Stimulated activated naive CD4-positive, alpha-beta T cell treated with Interleukin-2 at 50 U/mL for 16 hours (primary cell): ENCODE measurements at places on chromosomes 7 and 10.

- no peak for DNase-seq
Observed at GRCh38 chr7:16904076-16904475, 22.3 kb upstream of the AGR3 start.

DNA sequence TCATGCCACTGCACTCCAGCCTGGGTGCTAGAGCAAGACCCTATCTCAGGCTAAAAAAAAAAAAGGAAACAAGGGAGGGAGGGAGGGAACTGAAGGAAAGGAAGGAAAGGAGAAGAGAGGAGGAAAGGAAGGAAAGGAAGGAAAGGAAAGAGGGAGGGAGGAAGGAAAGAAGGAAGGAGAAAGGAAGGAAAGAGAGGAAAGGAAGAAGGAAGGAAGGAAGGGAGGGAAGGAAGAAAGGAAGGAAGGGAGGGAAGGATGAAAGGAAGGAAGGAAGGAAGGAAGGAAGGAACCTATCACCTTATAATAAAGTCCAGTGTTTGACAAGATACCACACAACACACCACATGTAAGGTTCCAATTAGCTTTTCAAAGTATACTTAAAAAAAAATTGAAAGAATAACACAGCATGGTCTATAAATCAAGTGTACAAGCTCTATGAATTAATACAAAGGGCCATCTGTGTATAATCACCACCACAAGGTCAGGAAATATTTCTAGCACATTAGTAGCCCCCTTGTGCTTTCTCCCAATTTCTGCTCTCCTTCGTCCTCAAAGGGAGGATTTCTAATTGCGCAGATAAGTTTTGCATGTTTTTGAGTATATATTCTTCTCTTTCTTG lies 26.4 kb downstream of the RNF216 start:
- no peak for DNase-seq

DNA sequence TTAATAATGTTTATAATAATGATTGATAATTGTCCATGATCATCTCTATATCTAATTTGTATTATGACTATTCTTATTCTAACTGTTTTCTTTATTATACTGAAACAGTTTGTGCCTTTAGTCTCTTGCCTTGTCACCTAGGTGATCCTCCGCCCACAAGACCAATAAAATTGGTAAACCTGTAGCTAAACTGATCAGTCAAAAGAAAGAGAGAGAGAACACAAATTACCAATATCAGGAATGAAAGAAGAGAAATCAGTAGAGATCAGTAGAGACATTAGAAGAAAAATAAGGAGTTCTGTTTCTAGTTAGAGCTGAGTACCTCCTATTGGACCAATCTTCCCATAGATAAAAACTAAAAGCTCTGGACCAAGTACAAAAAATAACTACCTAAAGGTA lies 6.1 kb upstream of the COA1 start:
- peak; percentile 1 for DNase-seq

DNA sequence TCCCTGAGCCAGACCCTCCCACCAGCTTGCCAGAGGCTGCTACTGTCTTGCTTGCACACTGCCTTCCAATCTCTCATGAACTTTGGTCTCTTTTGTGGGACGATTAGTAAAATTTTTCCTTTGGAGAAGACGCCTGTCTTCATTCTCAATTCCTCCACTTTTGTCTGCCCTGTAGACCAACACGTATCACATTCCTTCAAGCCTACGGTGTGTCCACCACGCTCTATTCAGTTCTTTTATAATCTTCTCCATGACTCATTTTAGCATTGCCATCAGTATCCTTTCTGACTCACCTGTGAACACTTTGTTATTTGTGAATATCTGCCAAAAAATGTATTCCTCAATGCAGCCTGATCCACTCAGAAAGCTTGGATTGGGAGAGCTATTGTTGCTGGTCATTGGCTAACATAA lies 1.4 kb downstream of the GIMAP5 start:
- DNase-seq, result no peak

GRCh38 chr7:97858221-97858620 lies 14.0 kb downstream of the ASNS start:
- DNase-seq, result no peak

DNA sequence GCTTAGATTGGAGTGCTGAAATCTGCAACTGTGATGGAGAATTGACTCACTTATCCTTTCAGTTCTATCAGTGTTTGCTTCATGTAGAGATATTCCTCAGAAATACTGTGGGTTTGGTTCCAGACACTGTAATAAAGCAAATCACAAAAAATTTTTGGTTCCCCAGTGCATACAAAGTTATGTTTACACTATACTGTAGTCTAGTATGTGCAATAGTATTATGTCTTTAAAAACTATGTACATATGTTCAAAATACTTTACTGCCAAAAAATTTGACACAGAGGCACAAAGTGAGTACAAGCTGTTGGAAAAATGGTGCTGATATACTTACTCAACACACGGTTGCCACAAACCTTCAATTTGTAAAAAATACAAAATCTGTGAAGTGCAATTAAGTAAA lies 112.5 kb downstream of the EPC1 start:
- DNase-seq, result no peak
